Dorsolateral prefrontal cortex (tissue), 122 donors: ENCODE measurements at places on chromosomes 1 and 21. TPM values are rescaled to one million over a fixed set of nuclear protein-coding genes. Genes with fewer than 3 reads are reported as not detected.

PCSK9 gene
- total RNA-seq, result not detected

DENND2C gene
- total RNA-seq, result 1.2 TPM

LCE6A gene
- not detected for total RNA-seq

KRTAP10-3 gene
- not detected for total RNA-seq

TARS2 gene
- total RNA-seq, result 61.4 TPM

SEC16B gene
- total RNA-seq, result 19.6 TPM

TEX38 gene
- 0.68 TPM for total RNA-seq

CHODL gene
- 1.4 TPM for total RNA-seq

GNG5 gene
- total RNA-seq, result 15.6 TPM

FCRL3 gene
- not detected for total RNA-seq

BECN2 gene
- total RNA-seq, result not detected

CHI3L2 gene
- 680 TPM for total RNA-seq

LYPD8 gene
- 14.3 TPM for total RNA-seq

LCE2B gene
- not detected for total RNA-seq

MAP10 gene
- 1.7 TPM for total RNA-seq

WASF2 gene
- 65.2 TPM for total RNA-seq

ERICH3 gene
- 35.3 TPM for total RNA-seq

LYSMD1 gene
- total RNA-seq, result 11.8 TPM

TFF1 gene
- total RNA-seq, result not detected

PYGO2 gene
- 30.6 TPM for total RNA-seq

CD247 gene
- total RNA-seq, result 4.0 TPM

PTPRC gene
- 14.7 TPM for total RNA-seq

FCER1G gene
- 17.0 TPM for total RNA-seq

AIM2 gene
- total RNA-seq, result not detected

LAMC2 gene
- 0.28 TPM for total RNA-seq

AMPD1 gene
- not detected for total RNA-seq

ARHGEF16 gene
- 1.5 TPM for total RNA-seq

WNT2B gene
- 12.2 TPM for total RNA-seq

SH2D5 gene
- total RNA-seq, result 64.7 TPM

SPATA46 gene
- total RNA-seq, result not detected

UTS2 gene
- total RNA-seq, result not detected
